ENCODE measurements at places on chromosomes 5 and 9. TPM values are rescaled to one million over a fixed set of nuclear protein-coding genes. Genes with fewer than 3 reads are reported as not detected.
A peak's percentile ranks its signal among the peaks of the same experiment; 100 is the strongest.

DNA sequence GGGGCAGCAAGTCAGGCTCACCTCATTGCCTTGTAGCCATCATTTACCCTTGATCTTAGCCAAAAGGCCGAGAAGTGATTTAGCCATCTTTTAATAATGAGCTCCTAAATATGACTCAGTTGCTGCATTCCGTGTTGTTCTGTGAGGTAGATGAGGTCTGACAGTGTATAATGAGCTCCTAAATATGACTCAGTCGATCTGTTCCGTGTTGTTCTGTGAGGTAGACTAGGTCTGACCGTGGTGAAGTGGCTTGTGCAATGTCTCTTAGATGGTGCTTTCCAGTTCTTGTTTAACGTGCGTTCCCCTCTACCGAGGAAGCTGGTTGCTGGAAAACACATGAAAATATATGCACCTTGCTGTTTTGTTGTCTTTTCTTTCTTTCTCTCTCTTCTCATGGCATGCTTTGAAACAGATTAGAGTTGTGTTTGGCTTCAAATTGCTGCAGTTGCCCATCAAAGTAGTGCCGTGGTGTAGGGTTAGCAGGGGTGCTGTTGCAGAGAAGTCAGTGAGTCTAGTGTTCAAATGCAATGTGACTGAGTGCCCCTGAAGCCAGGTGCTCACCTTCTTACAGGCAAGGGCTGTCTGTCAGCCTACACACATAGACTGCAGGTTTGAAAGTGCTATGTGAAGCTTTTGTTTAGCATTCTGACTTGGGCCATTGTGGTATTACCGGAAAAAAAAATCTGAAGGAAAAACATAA lies 118.6 kb downstream of the KDM4C start:
- DNase-seq = no peak

The FUBP3 gene
- 67.9 TPM for polyA plus RNA-seq

GRCh38 chr5:87924436-87924835 lies 344.2 kb downstream of the TMEM161B start:
- no peak for DNase-seq

DNA sequence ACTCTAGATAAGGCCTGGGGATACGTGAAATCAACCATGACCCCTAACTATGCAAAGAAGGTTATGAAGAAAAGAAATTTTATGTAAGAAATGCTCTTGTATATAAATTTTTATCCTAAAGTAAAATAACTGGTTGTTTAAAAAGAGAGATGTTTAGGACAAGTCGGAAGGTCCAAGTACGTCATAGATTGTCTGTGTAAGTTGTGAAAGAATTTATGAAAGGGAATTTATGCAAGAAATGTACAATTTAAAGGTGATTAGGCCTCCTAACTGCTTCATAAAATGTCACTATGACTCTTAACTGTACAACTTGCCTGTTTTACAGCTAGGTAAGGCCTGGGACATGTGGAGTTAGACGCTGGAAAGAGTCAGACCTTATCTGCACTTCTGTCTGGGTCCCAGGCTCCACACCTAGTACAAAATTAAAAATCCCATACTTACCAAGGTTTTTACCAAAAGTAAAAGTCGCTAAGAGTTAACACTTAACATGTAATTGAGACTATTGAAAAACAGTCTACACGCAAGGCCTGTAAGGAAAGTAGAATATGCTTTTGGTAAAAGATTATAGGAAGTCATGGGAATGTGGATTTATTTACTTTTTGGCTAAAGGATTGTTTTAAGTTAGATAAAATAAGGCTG lies 77.4 kb downstream of the KIAA0825 start:
- no peak for DNase-seq

DNA sequence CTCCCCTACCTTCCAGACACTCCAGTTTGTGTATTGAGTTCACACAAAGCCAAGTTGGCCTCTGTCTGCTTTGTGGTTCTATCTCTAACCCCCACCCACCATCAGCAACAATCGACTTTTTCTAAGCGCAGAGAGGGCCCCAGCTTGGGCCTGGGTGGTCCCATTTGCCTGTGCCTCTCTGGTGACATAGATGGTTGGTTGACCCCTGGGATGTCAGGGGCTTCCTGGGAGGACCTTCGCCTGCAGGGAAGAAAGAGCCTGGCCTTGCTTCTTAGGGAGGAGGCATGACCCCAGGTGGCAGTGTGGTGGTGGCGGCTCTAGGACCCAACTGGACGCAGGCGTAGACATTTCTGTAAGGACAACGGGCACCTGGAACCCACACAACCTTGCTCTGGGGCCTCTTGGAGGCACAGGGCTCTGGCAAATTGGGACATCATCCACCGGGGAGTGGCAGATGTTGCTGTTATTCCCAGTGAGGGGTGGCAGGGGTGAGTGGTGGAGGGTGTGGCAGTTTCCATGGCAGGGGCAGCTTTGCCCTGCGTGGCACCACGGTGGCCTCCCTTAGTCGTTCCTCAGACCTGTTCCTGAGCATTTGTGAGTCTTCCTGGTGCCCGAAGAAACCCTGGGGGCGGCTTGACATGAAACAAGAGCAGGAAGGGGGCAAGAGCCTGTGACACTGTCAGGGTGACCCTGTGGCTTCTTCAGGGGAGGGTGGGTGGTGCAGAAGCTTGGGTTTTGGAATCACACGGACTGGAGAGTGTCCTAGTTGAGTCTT lies 171.0 kb upstream of the IER5L start:
- DNase-seq = no peak

- DNase-seq = no peak
Observed at GRCh38 chr9:86069206-86069869, 30.0 kb downstream of the GOLM1 start.

DNA sequence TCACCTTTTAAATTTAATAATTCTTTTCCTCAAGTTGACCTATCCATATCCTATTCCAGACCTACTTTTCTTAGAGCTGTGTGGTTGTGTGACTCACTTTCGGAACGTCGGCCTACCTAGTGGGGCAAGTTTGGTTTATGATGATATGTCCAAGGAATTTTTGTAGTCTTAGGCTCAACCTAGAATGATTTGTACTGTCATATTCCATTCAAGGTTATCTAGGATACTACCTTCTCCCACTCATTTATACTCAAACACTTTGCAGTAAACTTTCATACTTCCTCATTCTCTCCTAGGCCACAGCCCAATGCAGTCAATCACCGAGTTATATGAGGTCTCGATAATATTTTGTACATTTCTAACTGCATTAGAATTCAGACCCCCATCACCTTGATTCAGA lies 61.9 kb downstream of the PIK3R1 start:
- DNase-seq = no peak

The NEUROG1 gene
- not detected for polyA plus RNA-seq

DNA sequence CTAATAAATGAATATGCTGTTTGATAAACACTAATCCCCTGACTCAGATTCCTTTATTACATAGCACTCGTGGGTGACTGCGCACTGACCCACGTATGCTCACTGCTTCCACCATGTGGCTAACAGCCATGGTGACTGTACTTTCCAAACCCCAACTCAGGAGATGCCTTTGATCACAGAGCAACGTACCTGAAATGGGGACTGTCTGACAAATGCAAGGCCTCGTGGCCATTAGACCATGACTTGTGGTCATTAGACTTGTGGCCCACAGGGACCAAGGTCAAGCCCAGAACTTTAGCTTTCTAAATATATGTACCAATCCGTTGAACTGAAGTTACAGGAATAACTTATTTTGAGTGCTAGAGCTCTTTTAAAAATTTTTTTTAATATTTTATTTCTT lies 46.6 kb downstream of the CYFIP2 start:
- peak; percentile 49 for DNase-seq

DNA sequence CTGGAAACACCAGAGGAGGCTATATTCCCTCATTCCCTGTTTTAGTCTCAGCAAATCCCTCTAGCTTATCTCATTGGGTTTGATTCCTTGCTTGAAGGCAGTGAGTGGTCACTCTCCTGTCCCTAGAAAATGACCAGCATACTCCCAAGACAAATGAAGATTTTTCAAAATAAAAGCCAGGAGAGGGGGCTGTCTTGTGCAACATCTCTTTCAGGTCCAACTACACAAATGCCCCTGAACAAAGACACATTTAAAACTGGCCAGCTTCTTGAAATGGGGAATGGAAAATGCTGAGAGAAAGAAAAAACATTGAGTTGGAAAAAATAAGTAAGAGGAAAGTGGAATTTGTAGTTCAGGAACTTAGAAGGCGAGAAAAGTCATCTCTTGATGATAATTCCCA lies 49.3 kb upstream of the FAM169A start:
- DNase-seq = no peak

DNA sequence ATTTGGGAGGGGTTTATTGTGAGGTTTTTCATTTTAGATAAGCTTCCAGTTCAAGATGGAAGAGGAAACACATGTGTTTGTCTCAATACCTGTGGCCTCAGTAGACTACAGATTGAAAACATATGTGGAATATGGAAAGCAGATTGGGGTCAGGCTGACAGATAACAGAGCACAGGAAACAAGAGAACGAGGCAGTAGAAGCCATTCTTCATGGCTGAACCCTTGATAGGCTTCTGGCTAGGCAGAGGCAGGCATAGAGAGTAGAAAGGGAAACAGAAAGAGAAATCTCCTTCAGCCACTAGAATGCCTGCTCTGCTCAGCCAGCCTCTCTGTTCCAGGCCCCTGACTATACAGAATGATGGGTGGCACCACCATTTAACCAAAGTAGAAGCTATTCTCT lies 152.5 kb downstream of the MUSK start:
- DNase-seq = no peak

DNA sequence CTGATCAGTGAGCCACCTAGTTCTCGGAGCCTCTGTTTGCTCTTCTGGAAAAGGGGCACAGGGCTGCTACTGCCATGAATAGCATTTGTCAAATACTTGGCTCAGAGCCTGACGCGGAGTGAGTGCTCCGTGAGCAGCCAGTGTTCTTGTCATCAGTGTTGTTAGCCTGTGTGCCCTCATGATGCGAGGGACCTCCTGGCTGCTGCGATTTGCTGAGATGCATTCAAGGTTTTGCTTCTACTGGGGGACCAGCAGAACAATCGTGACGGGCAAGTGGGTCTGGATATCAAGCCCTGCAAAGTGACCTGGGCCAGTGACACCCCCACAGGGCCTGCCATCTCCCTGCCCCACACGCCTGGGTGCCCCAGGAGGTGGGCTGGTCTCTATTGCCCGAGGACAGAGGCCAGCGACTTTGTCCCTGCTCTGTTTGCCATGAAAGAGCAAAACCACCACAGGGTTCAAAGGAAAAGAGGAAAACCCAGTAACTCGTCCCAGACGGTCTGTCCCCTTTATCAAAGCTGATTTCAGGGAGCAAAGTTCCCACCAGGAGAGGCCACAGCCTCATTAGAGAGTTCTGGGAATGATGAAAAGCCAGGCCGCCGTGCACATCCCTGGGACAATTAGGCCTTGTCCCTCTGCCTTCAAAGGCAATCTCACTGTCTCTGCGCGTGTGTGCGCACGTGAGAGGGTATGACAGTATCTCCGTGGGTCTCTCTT lies 86.5 kb upstream of the LMX1B start:
- DNase-seq = peak; percentile 42

The CTSV gene
- polyA plus RNA-seq = 19.9 TPM

The PPP3R2 gene
- polyA plus RNA-seq = 0.01 TPM

The TAS2R1 gene
- not detected for polyA plus RNA-seq

GRCh38 chr5:14364576-14365472 lies 216.8 kb upstream of the OTULINL start:
- DNase-seq = peak; percentile 22

- DNase-seq = peak; percentile 88
Observed at GRCh38 chr5:107672211-107673038, 1.7 kb upstream of the EFNA5 start.

GRCh38 chr5:14204785-14205321 lies 61.7 kb downstream of the TRIO start:
- peak; percentile 81 for DNase-seq

DNA sequence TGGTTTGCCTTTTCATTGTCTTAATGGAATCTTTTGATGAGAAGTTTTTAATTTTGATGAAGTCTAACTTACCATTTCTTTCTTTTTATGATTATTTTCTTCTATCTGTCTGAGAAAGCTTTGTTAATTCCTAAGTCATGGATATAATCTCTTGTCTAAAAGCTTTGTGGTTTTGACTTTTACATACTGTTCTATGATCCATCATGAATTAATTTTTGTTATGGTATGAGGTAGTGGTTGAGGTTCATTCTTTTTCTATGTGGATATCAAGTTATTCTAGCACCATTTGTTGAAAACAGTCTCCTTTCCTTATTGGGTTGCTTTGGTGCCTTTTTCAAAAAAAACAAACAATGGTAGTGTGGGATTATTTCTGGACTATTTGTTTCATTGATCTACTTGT lies 20.4 kb downstream of the FBXO10 start:
- no peak for DNase-seq

The CDX1 gene
- polyA plus RNA-seq = 196 TPM

The GFPT2 gene
- polyA plus RNA-seq = 5.8 TPM

The UBE2QL1 gene
- polyA plus RNA-seq = 0.81 TPM

The MRRF gene
- 59.7 TPM for polyA plus RNA-seq

DNA sequence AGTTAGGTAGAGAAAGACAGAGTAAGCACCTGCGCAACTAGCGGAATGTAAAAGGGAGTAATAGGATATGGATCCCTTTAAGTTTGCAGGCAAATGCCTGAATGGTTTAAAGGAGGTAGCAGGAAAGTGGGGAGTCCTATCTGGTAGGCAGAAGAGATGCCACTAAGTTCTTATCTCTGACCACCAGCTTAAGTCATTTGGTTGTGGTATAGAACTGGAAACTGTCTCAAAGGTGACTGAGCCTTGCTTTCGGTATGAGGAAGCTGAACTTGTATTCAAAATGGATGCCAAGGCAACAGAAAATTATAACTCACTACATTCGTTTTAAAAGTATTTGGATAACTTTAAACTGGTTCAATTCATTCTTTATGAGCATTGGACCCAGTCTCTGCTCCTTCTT lies 475.6 kb downstream of the DMRTA1 start:
- DNase-seq = no peak

GRCh38 chr5:17272111-17272510 lies 54.7 kb downstream of the BASP1 start:
- DNase-seq = no peak

GRCh38 chr5:143601357-143601756 lies 197.9 kb upstream of the NR3C1 start:
- DNase-seq = no peak

The IFNE gene
- polyA plus RNA-seq = 1.8 TPM

- DNase-seq = no peak
Observed at GRCh38 chr5:67050635-67051034, 146.0 kb downstream of the CD180 start.

DNA sequence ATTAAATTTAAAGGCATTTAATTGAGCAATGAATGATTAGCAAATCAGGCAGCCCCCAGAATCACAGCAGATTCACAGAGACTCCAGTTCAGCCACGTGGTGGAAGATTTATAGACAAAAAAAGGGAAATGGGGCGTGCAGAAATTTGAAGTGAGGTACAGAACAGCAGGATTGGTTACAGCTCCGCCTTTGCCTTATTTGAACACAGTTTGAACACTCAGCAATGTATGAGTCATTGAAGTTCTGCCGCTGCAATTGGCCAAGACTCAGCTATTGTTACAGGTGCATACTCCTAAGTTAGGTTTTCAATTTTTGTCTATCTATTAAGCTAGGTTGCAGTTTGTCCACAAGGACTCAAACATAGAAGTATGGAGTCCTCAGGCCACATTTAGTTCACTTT lies 157.7 kb upstream of the SLC12A2 start:
- no peak for DNase-seq

- DNase-seq = no peak
Observed at GRCh38 chr9:7259544-7260241, 501.9 kb downstream of the KDM4C start.

GRCh38 chr5:167555565-167556166 lies 735.8 kb upstream of the WWC1 start:
- no peak for DNase-seq

All from large intestine (tissue), 12 donors.